ENCODE measurements at places on chromosomes 1 and 21.

GRCh38 chr1:105909811-105910210 is 1146.7 kb upstream of the PRMT6 start:
- no peak for DNase-seq

- no peak for DNase-seq
Observed at GRCh38 chr21:40704141-40704540, 142.8 kb downstream of the DSCAM start.

DNA sequence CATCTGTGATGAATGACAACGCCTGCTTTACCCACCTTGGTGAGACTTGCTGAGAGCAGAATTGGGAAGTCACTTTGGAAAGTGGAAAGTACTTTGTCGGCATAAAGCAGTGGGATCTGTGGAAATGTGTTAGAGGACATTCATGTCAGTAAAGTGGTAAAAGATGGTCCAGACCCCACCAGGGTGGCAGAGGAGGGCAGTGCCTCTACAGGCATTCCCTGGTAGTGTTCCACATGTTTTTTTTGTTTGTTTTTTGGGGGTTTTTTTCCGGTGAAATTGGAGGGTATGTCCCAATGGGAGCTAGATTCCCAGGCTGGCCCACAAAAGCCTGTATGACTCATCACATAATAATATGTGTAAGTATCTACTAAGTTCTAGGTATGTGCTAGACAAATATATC is 80.6 kb downstream of the ELAVL4 start:
- no peak for DNase-seq

DNA sequence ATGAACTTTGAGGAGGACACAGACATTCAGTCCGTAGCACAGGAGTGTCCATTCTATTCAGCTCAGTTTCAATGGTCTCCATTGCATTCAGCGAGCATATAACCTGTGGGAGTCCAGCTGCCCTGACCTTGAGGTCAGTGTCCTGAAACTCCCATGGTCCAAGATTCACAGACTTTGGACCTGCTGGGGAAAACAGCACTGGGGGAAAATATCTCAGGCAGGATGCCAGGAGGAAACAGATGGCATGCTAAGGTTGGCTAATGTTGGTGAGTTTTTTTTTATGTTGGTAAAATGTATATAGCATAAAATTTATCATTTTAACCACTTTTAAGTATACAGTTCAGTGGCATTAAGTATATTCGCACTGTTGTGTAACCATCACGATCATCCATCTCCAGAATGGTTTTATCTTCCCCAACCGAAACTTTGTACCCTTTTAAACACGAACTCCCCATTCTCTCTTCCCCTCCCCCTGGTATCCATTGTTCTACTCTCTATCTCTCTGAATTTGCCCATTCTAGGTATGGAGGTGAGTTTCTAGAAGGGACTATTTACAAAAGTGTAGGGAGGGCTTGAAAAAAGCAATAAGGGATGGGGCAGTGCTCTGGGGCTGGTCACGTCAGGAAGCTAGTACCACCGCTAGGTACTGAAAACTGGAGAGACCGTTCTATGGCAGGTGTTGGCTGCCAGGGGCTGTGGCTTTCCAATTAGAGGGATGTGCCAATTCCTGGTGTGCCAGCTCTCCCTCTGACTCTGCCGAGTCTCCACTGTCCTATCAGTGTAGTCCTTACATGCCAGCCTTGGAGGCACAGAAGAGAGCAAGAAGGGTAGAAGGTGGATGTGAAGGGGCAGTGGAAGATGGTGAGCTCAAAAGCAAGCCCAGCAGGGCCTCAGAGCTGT is 85.3 kb downstream of the FOXD2 start:
- DNase-seq = no peak
